Stimulated activated CD8-positive, alpha-beta memory T cell treated with anti-CD3 and anti-CD28 coated beads, Interleukin-2, amount 100 ng/mL, for 1 hour (primary cell): ENCODE measurements at places on chromosomes 5 and 9.

DNA sequence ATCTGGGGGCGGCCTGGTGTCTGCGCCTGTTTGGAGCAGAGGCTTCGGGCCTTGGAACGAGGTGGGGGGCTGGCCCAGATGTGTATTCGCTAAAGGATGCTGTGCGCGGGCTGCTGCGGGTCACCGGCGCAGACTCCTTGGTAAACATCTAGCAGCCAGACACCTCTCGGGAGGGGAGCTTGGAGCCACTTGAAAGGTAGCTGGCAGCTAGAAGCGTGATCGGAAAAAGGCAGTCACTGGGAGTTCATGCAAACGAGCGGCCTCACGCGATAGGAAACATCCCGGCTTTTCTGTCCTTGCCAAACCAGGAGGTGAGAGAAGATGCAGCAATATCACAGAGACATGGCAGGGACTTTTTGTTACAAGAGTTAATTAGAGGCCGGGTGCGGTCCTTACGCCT lies 8.1 kb downstream of the LAMC3 start:
- no peak for DNase-seq

DNA sequence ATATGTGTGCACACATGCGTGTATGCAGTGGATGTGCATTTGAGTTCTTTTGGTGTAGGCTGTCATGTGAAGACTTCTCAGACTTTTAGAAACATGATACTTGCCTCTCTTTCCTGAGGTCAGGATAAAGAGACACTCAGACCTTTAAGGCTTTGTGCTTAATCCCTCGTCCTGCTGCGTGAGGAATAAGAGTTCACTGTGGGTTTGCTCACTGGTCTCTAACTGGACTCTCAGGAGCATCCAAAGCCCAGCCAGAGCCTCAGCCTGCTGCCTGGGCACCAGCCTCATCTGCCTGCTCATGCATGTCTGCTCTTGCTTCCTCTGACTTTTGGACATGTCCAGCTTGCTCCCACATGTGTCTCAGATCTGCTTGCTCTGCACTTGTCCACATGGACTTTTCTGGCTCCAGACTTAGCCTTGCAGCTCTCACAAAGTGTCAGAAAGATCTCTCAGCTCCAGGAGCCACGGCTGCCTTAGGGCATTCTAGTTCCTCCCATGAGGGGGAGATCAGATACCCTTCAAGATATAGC lies 65.1 kb upstream of the ZNF366 start:
- no peak for DNase-seq

GRCh38 chr5:121399879-121400278 lies 451.8 kb upstream of the FTMT start:
- DNase-seq, result no peak

GRCh38 chr5:9776525-9776924 lies 146.4 kb upstream of the TAS2R1 start:
- DNase-seq, result no peak

GRCh38 chr9:130846487-130847305 lies 11.6 kb downstream of the ABL1 start:
- DNase-seq, result no peak

DNA sequence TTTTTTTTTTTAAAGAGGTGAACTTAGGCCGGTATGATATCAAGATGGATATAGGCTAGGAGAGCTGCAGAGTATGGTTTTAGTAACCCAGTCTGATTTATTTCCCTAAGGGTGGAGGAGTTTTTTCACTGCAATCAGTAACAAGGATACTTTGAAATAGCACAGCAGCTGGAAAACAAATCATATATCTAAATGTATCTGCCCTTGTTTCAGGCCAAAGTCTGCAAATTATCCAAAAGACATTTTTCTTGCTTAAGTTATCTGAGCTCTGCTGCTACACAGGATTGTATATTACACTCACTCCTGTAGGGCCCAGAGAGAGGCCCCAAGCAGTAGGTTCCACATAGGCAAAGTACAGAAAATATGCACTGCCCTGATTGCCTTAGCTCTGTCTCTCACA lies 222.4 kb downstream of the NTRK2 start:
- no peak for DNase-seq

DNA sequence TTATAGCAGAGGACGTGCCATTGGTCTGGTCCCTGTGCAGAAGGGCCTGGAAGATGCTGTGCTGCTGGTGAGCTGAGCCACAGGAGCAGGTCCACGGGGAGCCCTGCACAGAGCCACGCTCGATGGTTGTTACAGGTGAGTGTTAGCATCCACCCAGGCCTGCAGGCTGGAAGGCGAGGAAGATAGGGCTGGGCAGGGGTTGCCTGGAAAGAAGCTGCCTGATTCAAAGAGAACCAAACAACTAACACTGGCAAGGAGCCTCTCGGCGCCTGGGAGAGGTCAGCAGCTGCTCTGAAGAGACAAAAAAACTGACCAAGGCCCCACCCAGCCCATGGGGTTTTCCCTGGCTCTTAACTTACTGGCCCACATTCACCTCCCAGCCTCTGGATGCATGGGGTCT lies 160.2 kb downstream of the MED10 start:
- DNase-seq, result no peak

- DNase-seq, result no peak
Observed at GRCh38 chr9:61673664-61674381, 484.0 kb downstream of the SPATA31A7 start.

- no peak for DNase-seq
Observed at GRCh38 chr9:93578844-93579243, 2.5 kb downstream of the PHF2 start.

DNA sequence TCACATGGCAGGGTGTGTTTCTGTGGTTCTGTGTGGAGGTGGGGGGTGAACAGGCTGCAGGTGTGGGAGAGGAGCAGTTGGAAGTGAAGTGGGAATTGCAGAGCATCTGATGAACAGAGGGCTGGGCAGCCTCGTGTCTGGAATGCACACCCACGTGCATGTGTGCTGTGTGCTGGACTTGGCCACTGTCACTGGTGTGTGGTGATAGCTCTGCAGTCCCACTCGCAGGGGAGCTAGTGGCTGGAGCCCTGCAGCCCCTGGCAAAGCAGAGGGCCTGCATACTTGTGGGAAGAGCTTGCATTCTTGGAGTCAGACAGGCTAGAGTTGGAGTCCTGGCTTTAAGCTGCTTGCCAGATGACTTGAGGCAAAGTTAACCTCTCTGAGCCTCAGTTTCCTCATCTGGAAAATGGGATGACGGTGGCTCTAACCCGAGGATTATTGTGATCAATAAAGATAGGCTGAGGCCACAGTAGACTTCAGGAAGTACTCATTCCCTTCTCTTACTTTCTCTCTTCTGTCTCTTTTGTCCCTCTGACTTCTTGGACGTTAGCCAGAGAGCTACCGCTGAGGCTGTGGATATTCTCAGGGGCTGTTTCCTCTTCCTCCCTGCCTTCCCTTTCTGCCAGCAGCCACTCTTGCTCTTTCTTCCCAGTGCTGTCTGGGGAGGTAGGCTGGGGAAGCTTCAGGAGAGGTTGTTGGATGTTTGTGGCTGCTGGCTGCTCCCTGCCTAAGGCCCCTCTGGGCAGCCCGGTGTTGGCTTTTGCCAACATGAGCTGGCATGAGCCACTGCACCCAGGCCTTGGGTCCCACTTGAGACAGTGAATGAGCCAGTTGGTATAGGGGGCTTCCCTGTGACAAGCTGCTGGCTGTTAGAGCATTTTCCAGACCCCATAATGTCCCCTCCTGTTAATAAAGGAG lies 18.3 kb downstream of the PSAT1 start:
- DNase-seq, result no peak

DNA sequence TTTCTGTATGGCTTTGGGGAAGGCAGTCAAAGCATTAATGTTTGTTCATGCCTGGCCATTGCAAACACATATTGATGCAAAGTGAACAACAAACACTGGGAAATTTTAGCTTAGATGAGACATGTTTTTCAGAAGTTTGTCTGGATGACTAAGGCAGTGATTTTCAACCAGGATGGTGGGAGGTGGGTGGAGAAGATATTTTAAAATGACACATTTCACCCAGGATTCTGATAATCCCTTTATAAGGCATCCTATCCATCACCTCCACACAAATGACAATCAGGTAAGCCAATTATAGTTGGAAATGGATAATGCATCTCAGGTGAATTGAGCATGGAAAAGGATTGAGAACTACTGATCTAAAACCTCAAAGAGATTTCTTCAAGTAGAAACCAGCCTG lies 57.4 kb upstream of the SV2C start:
- DNase-seq, result no peak

DNA sequence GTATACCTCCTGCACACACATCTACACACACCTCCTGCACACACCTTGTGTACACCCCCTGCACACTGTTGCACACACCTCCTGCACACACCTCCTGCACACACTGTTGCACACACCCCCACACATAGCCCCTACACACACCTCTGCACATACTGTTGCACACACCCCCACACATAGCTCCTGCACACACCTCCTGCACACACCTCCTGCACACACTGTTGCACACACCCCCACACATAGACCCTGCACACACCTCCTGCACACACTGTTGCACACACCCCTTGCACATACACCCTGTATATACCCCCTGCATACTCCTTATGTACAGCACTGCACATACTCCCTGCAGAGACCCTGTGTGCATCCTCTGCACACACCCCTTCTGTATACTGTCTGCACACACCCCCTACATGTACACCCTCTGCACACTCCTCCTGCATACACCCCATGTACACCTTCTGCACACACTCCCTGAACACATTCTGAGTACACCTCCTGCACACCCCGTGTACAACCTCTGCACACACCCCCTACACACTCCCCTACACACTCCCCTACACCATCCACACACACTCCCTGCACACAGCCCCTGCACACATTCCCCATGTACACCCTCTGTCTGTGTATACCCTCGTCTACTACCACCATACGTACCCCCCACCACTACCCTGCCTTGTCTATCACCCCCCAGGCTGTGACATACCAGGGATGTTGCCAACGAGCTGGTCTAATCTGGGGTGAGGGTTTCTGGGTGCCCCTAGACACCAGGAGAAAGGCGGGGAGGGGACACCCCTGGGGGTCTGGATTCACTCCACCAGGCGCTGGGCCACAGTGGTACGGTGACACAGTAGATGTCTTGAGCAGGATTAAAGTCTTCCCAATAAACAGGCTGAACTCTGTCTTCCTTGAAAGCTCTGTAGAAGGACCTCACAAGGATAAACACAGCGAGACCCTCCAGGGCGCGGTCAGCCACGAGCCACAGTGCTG lies 1.1 kb upstream of the CEP72 start:
- DNase-seq, result no peak

DNA sequence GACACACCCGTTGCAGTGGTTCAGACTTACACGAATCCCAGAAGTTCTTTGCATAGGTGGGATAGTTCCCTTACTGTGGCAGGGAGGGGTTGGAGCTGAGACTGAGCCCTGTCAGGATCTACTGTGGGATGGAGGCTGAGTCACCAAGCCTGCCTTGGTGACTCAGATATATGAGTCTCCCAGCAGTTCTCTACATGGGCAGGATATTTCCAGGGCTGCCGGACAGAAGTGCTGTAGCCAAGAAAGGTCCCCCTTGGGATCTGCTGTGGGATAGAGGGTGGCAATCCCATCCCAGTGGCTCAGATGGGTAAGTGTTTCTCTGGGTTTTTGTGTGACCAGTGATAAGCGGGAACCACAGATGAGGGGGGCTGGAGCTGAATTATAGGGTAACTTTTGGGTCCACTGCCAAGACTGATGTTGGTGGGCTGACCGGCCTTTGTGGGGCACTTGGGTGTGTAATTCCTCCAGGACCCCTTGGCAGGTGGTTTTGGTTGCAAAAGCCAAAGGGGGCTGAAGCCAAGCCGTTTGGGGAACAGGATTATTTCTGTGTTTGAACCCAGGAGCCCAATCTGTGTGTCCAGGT lies 18.7 kb downstream of the XRCC4 start:
- DNase-seq, result no peak

DNA sequence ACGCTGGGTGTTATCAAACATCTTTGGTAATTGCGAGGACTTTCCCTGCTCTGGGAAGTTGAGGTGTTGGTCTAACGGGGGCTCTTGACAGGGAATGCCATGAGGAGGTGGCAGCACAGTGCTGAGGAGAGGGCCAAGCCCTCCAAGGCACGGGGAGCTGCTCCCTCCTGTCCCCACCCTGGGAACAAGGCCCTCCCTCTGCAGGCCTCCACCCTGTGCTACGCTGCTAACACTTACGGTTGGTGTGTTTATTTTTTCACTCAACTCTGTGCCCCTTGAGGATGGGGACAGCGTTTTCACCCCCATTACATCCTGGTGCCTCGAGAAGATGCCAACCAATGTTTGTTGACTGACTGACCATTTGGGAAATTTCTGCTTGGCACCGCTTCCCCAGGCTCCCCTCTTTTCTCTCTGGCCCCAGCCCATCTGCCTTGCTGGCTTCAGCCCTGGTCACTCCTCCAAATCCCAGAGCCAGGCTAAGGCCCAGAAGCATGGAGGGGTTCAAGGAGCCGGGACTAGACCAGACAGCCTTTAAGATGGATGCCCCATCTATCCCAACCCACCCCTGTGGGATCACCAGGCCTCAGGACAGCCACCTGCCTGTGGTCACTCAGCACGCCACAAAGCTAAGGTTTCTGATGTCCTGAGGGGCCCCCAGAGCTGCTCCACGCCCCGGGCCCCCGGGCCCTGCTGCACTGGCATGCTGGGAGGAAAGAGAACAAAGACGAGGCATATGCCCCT lies 125.7 kb downstream of the BARX1 start:
- no peak for DNase-seq

- no peak for DNase-seq
Observed at GRCh38 chr9:1042466-1042865, 7.7 kb upstream of the DMRT2 start.

- no peak for DNase-seq
Observed at GRCh38 chr5:173472164-173472563, 143.9 kb upstream of the STC2 start.

DNA sequence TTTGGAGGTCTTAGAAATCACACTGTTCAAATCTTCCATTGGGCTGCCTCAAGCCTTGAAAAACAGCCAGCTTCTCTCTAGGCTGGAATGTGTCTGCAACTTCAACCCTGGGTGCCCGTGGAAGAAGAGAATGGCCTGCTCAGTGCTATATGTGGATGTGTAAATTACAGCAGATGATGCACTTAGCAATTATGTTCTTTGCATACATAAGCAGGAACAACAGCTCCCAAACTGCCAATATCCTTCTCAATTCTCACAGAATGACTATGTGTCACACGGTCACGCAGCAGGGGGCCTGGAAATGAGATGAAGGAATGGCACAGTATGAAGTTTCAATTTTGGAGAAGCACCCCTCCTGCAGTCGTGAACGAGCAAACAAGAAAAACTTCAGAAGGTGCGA lies 175.2 kb upstream of the SMARCA2 start:
- no peak for DNase-seq

DNA sequence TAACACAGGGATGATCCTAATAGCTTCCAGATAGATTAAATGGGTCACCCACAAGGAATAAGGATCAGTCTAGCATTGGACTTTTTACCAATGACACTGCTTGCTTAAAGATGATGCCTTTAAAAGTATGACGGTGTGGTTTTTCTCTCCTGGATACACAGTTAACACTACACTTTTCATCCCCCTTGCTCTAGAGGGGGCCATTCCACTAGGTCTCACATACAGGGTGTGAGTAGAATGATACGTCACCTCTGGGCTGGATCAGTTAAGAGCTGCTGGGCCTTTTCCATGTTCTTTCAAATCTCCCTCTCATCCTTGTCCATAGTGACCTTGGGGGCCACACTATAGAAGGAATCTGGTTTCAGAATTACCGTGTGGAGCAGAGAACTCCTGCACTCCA lies 140.6 kb downstream of the FSTL4 start:
- no peak for DNase-seq
